ENCODE measurements at places on chromosomes 2 and 18.

GRCh38 chr18:76414936-76415621, 80.0 kb downstream of the ZNF516 start:
- no peak for DNase-seq

DNA sequence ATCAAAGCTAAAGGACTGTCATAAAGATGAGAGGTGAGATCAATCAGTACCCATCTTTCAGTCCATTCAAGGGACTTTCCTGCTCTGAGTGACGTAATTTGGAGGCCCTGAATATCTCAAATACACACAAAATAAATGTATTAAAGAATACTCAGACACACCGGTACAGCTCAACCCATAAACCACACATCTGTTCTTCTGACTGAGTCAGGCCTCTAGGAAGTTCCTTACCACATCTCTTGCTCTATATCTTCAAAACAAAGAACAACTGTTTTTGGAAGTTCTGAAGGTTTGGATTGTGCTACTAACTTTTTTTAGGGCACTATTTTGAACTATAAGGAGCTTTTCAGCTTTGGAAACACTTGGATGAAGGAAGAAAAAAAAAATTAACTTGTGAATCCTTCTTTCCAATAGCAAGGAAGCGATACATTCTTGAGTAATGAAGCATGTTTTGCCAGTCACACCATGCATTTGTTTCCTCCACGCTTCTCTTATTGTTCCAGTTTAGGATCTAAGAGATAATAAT, 866.5 kb upstream of the VRK2 start:
- DNase-seq = no peak

DNA sequence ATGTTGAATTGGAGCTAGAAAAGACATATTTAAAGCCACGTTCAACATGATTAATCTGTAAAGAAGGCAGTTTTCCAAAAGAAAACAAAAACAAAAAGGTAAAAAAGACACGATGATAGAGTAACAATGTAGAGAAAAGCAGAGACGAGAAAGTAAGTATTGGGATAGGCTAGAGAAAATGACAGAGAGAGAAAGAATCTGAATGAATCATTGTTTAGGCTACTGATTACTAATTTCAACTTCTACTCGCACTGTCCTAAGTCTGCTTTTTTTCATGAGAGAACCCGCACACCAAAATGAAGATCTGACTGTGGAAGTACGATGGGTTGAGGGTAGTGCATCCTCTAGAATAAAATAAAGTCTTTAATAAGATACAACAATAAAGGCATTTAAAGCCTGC, 1599.2 kb upstream of the TMEFF2 start:
- no peak for DNase-seq

GRCh38 chr18:23316988-23317387, 136.1 kb upstream of the RIOK3 start:
- no peak for DNase-seq

DNA sequence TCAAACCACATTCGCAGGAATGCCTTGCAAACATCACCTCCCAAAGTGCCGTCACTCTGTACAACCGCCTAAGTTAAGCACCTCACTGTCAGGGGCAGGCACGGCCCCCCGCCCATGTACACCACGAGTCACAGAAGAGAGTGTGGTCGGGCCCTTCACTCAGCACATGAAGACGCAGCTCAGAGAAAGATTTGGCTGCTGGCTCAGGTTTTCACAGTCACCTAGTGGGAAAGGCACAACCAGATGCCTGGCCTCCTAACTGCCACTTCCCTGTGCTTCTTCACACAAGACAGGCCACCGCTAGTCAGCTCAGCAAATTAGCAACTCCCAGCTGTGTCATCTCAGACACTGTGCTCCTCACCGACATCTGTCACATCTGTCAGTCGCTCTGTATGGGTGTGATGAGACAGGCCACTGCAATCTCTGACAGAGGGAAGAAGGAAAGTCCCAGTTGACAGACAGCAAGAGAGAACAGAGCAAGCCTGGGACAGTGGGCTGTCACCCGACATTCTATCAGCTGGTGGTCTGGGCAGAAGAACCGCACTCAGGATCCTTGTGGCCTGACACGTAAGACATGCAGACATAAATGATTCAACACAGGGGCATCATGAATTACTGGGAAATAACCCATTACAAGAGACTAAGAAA, 60.8 kb downstream of the CRACDL start:
- no peak for DNase-seq

GRCh38 chr2:1082456-1083205, 132.0 kb downstream of the SNTG2 start:
- no peak for DNase-seq

- no peak for DNase-seq
Observed at GRCh38 chr18:68406761-68407160, 308.1 kb downstream of the TMX3 start.

DNA sequence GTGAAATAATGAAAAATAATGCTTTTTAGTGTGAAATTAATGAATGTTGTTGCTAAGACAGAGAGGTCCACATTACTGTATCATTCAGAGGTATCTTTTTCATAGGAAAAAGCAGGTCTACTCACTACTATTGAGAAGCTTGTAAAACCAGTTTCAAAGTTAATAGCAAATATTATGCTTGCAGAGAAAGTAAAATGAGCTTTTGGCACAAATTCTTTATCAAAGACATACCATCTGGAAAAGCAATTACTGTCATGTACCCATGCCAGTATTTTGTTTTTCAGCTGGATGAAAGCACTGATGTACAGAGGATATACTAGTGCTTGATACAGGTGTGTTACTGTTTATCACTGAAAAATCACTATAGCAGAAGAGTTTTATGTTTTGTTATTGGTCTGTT, 77.5 kb downstream of the NCOA1 start:
- DNase-seq = no peak

DNA sequence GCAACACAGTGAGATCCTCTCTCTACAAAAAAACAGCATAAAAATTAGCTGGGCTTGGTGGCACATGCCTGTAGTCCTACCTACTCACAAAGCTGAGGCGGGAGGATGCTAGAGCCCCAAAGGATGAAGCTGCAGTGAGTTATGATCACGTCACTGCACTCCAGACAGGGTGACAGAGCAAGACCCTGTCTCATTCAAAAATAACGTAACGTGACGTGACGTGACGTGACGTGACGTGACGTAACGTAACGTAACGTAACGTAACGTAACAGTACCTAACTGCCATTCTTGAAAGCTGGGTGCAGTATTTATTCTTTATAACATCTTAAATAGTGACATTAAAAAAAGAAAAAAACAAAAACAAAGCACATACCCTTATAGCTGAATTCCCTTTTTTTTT, 51.7 kb downstream of the NOL10 start:
- DNase-seq = no peak

DNA sequence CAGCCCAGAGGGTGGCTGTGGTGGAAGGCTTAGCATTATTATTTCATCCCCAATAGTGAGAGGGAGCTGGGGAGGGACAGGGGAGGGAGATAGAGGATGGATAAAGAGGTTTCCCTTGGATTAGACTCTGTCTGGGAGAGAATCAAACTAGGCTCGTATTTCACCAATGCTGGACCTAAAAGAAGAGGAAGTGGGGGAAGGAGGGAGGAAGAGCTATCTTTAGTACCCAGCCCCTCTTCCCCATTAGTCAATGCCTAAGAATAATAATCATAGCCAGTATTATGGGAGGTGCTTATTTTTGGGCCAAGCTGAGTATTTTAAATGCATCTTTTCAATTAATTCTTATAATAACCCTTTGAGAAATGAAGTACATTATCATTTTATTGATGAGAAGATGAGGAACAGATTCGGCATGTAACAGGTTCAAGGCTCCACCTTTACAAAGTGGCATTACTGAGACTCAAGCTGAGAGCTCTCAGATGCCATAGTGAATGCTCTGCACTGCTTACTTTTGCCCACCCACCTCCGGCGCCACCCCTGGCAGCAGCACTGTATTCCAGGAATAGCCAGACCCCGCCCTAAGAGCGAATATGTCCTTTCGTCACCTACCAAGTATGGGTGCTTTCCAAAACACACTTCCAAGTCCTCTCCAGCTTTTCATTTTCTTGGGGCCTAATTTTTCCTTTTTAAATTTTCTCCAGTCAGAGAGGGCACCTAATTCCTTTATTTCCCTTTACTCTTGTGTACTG, 21.0 kb downstream of the PAX8 start:
- no peak for DNase-seq

- no peak for DNase-seq
Observed at GRCh38 chr18:13660510-13660909, 65.8 kb downstream of the FAM210A start.

GRCh38 chr2:172285010-172285621, 142.3 kb upstream of the ITGA6 start:
- DNase-seq = no peak

GRCh38 chr2:20913491-20913890, 90.6 kb upstream of the LDAH start:
- no peak for DNase-seq

- DNase-seq = no peak
Observed at GRCh38 chr18:12880541-12880910, 3.5 kb downstream of the PTPN2 start.

DNA sequence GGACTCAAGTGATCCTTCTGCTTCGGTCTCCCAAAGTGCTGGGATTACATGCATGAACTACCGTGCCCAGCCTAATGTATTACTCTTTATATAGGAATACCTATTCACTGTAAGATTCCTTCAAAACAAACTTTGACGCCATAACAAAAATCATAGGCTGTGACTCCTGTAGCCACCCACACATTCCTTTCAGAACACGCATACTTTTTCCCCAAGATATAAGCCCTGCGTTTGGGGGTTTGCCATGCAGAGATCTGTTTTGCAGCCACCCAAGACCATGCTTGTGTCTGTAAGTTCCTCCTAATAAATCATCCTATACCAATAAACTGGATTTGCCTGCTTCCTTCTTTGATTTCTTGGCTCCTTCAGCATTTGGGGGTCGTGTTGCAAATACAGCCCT, 46.0 kb upstream of the STON1 start:
- DNase-seq = no peak

DNA sequence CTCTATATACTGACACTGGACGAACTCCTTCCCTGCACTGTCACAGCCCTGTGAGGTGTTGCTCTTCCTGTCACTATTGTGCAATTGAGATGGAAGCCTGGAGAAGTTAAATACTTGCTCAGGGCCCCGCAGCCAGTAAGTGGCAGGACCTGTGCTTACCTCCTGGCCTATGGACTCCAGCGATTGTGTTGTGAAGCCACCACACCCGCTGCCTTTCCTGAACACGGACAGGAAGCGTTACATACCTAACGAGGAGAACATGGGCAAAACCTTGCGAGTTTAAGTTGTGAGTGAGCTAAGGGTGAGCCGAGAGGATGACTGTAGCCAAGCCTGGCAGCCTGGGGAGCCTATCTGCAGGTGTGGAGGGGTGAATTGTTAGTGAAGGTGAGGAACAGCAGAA, 26.1 kb downstream of the RAB31 start:
- DNase-seq = no peak

DNA sequence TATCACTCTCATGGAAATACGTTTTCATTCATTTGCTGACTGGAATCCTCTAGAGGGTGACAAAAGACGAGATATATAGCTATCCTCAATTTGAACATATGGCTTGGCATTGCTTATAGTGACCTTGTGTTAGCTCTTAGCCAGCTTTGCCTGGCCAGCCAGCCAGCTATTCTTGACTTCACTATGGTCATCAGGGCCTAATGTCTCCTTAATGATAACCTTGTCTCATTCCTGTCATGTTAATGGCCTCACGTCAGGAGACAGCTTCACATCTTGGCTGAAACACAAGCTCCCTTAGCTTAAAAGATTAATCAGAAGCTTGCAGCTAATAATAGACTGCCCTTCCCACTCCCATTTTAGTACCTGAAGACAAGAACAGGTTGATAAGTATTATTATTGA, 1517.5 kb upstream of the PIK3C3 start:
- no peak for DNase-seq

DNA sequence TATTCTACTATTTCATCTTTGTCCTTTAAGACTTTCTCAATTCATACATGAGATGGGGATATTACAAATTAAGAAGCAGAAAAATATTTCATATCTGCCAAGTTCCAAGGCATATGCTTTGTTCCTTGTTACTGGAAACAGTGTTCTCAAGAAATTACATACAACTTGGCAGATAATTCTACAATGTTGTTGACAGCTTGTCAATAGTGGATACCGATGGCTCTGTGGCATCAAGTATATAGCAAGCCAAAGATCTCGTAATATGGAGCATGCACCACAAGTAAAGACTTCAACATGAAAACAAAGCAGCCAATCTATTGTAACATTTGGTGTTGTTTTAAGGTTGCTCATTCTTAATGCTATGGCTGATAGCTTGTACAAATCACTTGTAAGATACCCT, 598.2 kb upstream of the KLHL29 start:
- DNase-seq = no peak

DNA sequence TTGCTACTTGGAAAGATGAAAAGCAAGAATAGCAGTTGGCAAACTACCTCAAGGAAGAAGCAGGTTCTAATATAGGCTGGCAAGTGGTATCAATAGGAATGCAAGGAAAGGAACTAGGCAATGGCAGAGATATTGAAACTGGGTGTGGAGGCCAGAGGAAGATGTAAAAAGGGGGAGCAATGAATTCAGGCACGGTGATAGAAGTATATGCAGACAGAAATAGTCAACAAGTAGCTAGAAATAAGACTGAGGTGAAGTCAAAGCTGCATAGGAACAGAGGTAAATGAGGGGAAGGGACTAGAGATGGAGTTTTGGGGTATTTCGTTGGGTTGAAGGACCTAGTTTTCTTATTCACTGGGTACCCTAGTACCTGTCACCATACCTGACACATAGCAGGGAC, 4.1 kb downstream of the PCBP1 start:
- no peak for DNase-seq

- DNase-seq = no peak
Observed at GRCh38 chr2:36561237-36561944, 36.6 kb downstream of the FEZ2 start.

DNA sequence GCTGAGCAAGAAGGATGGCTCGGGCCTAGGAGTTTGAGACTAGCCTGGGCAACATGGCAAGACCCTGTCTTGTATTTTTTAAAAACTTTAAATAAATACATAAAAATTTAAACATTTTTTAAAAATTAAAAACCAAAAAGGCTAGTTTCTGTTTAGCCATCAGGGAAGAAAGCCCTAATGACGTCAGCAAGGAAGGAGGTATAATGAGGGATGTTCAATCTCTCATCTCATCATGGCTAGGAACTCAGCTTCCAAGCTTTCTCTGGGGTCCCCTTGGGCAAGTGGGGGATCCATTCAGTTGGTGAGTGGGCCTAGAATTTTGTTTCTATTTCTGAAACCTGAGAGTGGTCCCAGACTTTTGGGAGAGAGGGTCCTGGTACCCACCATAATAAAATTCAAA, 35.1 kb upstream of the SLC25A52 start:
- no peak for DNase-seq

- DNase-seq = no peak
Observed at GRCh38 chr2:29485117-29485516, 369.9 kb downstream of the CLIP4 start.

GRCh38 chr2:135825550-135826176, 11.3 kb downstream of the LCT start:
- DNase-seq = no peak

GRCh38 chr18:5998907-5999306, 103.6 kb upstream of the TMEM200C start:
- DNase-seq = no peak

GRCh38 chr2:25722224-25722623, 48.8 kb upstream of the DTNB start:
- no peak for DNase-seq
